ENCODE measurements at places on chromosomes 7 and 10.

GRCh38 chr10:104322416-104322782 lies 15.9 kb downstream of the ITPRIP start:
- no peak for DNase-seq

GRCh38 chr7:134347567-134347966 lies 30.8 kb upstream of the SLC35B4 start:
- no peak for DNase-seq

- no peak for DNase-seq
Observed at GRCh38 chr10:9097991-9098306, 1043.5 kb downstream of the GATA3 start.

- DNase-seq: no peak
Observed at GRCh38 chr7:39609935-39610263, 13.5 kb upstream of the RALA start.

GRCh38 chr7:150715293-150715692 lies 1.1 kb upstream of the GIMAP1 start:
- DNase-seq: no peak

DNA sequence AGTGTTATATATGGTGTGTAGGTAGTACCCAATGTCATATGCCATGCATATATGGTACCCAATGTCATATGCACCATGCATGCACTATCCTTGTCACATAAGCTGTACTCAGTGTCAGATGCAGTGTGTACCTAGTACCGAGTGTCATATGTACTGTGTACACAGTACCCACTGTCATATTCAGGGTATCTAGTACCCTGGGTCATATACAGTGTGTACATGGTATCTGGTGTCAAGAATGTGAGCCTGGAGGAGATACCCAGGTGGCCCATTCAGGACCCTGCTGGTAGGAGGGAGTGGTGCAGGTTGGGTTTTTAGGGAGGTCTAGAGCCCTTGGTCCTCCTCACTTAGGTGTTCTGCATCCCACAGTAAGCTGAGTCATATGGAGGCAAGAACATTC lies 1.8 kb downstream of the ZMYND11 start:
- DNase-seq: peak; percentile 32

DNA sequence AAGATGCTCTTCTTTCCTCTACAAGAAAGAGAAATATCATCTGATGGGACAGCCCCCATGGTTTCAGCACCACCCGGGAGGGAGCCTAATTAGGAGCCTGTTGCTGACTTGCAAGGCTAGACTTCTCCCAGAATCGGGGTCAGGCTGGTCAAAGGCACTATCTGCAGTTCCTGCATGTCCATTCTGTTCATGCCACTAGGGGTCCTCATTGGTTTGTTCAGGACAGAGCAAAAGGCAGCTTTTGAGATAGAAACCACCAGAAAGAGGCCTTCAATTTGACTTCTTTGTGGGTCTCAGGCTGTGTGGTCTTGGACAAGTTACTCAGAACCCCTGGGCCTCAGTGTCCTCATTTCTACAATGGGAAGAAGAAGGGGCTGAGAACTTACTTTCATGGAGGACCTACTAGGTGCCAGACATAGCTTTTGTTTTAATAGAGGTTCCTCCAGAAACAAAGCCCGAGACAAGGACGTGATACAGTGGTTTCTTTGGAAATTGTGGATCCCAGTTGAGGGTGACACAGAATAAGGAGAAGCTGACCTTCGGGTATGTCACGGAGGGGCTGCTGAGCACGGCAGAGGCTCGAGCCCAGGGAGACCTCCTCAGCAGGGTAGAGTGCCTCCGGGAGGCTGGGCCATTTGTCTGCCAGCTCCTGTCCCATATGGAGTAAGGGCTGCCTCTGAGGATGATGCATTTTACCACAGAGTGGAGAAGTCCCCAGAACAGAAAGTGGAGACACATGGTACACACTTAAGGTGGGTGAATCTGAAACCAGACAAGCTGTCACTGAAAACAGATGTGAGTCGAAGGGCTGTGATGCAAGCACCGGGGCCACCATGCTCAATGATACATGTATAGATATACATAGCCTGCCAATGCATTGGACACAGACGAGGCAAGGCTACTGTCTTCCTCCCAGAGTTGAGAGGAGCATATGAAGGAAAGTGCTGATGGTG lies 33.1 kb upstream of the NEUROD6 start:
- DNase-seq: no peak

DNA sequence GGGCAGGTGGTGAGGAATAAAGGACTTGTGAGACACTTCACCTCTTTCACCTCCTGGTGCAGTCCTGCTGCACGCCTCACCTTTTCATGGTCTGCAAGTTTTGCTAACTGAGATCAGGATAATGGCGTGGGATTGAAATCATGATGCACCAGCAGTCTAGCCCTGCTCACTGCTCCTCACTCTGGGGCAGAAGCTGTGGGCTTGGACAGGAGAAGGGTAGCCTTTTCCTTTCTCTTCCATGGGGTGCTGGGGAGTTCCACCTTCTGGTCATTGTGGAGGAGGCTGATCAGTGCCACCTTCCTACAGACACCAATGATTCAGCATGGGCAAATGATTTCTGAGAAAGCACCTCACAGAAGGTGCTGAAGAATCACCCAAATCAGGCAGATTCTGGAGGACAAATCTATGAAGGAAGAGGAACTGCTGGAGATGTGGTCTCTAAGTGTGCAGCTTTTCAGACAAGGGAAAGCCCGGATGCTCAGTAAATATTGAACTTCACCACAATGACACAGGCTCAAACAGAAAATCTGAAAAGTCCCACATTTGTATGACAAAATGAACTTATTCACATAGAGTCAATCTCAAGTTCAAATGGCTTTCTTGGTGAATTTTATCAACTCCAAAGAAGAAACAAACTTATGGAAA lies 19.7 kb downstream of the MBL2 start:
- DNase-seq: no peak

DNA sequence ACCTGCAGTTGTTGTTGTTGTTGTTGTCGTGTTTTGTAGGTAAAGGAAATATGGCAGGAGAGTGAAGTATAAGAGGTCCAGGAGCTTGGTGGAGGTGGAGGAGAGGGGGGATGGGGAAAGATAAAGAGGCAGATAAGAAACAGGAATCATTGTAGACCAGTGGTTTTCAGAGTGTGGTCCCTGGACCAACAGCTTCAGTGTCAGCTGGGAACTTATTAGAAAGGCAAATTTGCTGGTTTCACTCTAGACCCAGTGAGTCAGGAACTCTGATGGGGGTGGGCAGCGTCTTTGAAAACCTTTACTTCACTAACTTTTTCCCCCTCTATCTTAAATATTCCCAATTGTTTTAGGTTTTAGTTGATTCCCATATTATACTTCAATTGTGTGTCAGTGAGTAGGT lies 241.5 kb downstream of the AUTS2 start:
- no peak for DNase-seq

- no peak for DNase-seq
Observed at GRCh38 chr10:36094096-36094495, 452.0 kb upstream of the FZD8 start.

DNA sequence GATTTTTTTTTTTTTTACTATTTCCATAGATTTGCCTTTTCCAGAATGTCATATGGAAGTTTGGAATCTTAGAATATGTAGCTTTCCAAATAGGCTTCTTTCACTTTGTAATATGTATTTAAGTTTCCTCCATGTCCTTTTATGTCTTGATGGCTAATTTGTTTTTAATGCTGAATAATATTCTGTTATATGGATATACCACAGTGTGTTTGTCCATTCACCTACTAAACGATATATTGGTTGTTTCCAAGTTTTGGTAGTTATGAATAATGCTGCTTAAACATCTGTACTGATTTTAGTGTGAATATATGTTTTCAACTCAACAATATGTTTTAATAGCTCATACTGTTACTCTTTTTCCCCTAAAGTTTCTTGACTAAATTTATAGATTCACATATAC lies 669.8 kb upstream of the PCDH15 start:
- DNase-seq: no peak

GRCh38 chr7:90178166-90178565 lies 23.9 kb downstream of the STEAP1 start:
- DNase-seq: no peak

- no peak for DNase-seq
Observed at GRCh38 chr7:115635376-115635775, 395.2 kb downstream of the TFEC start.

DNA sequence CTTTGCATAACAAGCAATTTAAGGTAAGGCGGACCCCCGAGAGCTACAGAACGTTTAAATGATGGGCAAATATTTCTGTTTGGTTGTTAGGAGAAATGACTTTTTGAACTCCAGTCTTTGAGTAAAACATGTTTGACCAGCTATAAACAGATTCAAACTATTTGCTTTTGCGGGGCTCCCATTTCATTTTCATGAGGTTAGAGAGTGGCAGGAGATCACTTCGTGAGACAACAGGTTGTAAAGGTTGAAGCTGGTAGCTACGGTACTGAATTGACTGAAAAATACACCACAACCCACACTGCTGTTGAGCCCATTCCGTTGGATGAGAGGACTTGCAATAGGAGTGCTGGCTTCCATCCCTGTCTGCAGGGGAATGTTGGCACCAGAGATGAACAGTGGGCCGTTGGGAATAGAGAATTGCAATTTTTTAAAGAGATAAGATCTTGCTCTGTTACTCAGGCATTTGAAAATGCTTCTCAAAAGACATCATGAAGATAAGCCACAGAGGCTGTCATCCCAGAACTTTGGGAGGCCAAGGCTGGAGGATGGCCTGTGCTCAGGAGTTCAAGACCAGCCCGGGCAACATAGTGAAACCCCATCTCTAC lies 65.7 kb upstream of the CARD11 start:
- no peak for DNase-seq

DNA sequence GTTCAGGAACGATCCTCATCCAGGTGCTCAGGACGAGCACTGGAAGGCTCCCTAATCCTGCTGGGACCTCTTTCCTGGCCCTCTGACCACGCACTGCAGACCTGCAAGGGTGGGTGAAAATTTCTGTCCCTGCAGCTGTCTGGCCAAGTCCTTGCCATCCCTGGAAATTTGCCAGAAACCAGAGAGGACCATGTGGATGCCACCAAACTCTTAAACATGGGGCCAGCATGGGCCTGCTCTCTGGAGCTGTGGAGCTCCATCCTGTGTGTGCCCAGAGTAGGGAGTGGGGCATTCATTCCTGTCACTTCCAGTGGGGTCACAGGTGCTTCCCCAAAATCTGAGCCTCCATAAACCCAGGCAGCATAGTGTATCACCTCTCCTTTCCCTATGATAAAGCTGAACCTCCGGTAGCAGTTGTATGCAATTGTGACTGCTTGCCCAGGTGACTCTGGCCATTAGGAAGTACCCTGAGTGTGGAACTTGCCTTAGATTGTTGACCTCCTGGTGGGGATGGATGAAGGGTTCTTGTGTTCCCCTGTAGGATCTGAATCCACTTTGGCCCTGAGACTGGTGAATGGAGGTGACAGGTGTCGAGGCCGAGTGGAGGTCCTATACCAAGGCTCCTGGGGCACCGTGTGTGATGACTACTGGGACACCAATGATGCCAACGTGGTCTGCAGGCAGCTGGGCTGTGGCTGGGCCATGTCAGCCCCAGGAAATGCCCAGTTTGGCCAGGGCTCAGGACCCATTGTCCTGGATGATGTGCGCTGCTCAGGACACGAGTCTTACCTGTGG lies 57.1 kb downstream of the DMBT1 start:
- DNase-seq: no peak

GRCh38 chr7:5396999-5397663 lies 26.5 kb downstream of the TNRC18 start:
- DNase-seq: peak; percentile 75

GRCh38 chr7:3082831-3083230 lies 39.2 kb upstream of the CARD11 start:
- no peak for DNase-seq

DNA sequence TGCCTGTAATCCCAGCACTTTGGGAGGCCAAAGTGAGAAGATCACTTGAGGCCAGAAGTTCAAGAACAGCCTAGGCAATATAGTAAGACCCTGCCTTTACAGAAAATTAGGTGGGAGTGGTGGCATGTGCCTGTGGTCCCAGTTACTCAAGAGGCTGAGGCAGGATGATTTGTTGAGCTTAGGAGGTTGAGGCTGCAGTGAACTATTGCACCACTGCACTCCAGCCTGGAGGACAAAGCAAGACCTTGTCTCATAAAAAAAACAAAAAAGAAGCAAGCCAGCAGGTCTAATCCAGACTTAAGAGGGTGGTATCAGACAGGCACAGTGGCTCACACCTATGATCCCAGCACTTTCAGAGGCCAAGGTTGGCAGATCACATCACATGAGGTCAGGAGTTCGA lies 24.5 kb upstream of the KCTD7 start:
- no peak for DNase-seq

DNA sequence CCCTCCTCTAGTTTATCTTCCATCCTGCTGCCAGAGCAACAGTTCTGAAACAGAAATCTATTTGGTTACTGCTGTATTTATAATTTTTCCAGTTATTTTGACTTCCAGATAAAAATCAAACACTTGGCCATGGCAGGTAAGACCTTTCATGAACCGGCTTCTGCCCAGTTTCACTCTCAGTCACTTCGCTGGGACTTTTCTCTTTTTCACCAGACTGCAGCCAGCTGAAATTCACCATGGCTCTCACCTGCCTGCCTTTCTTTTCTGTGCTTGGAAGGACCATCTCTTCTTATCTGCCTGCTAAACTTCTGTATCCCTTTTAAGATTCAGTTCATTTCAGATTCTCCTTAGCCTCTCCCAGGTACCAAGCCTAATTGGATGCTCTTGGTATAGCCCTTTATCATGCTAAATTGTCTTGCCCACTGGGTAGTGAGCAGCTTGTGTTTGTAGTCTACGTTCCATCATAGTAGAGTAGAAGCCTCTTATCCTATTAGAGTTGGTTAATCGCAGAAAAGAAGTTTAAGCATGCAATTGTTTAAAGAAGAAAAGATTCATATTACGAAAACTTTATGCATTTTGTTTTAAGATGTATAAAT lies 71.7 kb downstream of the TAF3 start:
- no peak for DNase-seq

GRCh38 chr7:55827577-55827976 lies 35.0 kb downstream of the SEPTIN14 start:
- DNase-seq: no peak

DNA sequence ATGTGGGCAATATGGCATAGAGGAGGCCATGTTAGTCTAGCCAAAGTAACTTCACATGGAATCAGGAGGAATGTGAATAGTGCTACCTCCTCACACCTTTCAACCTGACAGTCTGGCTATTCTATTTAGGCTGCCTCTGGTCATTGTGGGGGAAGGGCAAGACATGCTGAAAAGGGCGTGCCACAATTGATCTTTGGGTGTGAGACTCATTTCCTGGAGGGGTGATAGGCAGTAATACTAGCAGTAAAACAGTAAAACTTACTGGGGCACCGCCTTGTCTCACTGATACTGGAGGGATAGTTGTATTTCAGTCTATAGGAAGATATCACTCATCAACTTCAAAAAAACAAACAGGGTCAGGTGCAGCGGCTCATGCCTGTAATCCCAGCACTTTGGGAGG lies 88.7 kb downstream of the TMEM168 start:
- no peak for DNase-seq

- no peak for DNase-seq
Observed at GRCh38 chr7:44617225-44617890, 10.9 kb downstream of the OGDH start.
